ENCODE measurements at places on chromosomes 4 and X.
A peak's percentile ranks its signal among the peaks of the same experiment; 100 is the strongest.

DNA sequence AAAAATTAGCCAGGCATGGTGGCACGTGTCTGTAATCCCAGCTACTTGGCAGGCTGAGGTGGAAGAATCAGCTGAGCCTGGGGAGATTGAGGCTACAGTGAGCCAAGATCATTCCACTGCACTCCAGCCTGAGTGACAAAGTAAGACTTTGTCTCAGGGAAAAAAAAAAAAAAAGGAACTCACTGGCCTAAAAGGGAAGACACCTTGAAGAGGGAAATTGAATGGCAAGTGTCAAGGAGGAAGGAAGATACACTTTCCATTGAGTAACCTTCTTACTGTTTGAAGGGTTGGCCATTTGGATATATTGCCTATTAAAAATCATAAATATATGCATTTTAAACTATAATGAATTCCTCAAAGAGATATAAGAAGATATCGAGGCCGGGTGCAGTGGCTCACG, 147.5 kb upstream of the FAM241A start:
- DNase-seq = no peak

DNA sequence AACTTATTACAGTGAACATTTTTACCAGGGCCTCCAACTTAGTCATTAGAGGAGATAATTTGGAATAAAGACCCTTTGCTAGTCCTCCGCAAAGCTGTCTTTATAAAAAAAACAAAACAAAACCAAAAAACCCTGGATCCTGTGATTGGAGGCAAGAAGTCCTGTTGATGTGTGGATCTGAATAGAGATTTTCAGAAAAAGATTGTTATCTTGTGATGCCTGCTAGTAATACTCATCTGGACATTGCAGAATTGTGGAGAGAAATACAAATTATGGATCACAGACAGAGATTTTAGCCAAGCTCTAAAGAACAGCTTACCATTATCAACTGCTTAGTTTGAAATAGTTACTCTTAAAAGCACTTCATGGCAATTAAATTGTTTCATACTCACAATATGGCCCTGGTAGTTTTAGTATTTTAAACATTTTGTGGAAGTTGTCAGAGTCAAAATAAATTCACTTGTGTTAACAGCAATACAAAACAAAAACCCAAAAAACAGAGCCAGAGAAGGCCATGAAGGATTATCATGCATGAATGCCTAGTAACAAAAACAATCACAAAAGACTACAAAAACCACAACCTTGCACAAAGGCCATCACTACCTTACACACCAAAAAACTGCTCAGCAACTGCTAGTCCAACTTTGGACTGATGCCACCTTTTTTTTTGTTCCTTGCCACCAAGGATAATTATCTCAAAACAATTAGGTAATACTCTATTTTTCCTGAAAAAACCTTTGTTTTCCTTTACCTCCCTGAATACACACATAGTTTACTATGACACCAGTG, 514.5 kb upstream of the SLIT2 start:
- no peak for DNase-seq

DNA sequence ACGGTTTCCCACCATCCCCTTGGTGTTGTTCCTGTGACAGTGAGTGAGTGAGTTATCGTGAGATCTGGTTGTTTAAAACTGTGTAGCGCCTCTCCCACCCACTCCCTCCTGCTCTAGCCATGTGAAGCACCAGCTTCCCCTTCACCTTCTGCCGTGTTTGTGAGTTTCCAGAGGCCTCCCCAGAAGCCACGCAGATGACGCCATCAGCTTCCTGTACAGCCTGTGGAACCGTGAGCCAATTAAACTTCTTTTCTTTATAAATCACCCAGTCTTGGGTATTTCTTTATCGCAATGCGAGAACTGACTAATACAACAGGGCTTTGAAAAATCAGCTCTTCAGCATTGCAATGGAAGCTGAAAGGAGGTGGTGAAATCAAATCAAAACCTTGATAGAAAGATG, 50.0 kb downstream of the FGFBP1 start:
- DNase-seq = no peak

- peak; percentile 59 for DNase-seq
Observed at GRCh38 chr4:182578402-182578801, 335.2 kb downstream of the TENM3 start.

DNA sequence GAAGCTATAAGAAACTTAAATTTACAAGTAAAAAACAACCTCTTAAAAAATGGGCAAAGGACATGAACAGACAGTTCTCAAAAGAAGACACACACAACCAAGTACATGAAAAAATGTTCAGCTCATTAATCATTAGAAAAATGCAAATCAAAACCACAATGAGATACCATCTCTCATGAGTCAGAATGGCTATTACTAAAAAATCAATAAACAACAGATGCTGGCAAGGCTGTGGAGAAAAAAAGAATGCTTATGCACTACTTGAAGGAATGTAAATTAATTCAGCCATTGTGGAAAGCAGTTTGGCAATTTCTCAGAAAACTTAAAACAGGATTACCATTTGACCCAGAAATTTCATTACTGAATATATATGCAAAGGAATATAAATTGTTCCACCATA, 666.3 kb upstream of the GRIA3 start:
- DNase-seq = peak; percentile 82

DNA sequence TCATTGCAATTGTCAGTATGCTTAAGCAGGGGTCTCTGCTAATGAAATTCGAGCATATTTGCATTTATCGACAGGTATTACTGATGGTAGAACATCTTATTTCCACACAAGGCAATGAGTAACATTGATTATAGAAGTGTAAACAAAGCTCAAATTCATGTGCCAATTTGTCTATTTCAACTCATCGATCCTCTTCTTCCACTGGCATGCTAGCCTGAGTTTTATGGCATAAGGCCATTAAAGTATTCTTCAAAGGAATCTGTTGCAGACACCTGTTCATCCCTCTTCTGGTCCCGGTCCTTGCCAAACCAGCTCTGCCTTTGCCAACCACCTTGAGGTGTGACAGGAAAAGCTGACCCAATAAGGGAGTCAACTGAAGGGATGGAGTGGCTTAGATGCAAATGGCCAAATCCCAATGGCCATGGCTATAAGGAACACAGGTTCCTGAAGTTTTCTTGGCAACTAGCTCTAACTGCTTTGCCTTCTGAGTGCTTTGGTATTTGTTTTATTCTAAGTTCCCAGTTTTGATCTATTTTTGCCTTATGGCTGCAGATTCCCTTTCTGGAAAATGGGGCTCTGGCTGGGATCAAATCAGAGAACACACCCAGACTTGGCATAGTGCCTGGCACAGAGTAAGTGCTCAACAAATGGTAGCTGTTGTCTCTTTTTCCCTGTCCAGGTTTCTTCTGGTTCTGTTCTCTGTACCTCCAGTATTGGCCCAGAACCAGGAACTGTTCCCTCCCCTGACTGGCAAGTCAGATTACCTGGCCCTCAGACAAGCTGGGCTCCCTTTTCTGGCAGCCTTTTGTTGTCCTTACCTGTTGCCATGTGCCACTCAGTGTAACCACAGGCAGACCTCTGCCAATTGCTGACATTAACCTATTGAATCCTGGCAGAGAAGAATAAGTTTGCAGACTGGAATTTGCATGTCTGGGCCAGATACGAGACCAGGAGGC, 63.1 kb downstream of the RTL9 start:
- no peak for DNase-seq

DNA sequence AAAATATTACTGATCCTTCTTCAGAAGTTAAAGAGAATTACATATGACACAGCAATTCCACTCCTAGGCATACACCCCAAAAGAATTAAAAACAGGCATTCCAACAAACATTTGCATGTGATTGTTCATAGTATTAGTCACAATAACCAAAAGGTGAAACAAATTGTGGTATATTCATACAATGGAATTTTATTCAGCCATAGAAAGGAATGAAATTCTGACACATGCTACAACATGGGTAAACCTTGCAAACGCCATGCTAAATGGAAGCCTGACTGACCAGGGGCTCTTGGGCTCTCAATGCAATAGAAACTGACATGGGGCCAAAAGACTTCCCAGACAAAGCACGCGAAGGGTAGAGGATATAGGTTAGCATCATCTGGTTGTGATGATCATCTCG, 62.1 kb upstream of the S100G start:
- peak; percentile 33 for DNase-seq

DNA sequence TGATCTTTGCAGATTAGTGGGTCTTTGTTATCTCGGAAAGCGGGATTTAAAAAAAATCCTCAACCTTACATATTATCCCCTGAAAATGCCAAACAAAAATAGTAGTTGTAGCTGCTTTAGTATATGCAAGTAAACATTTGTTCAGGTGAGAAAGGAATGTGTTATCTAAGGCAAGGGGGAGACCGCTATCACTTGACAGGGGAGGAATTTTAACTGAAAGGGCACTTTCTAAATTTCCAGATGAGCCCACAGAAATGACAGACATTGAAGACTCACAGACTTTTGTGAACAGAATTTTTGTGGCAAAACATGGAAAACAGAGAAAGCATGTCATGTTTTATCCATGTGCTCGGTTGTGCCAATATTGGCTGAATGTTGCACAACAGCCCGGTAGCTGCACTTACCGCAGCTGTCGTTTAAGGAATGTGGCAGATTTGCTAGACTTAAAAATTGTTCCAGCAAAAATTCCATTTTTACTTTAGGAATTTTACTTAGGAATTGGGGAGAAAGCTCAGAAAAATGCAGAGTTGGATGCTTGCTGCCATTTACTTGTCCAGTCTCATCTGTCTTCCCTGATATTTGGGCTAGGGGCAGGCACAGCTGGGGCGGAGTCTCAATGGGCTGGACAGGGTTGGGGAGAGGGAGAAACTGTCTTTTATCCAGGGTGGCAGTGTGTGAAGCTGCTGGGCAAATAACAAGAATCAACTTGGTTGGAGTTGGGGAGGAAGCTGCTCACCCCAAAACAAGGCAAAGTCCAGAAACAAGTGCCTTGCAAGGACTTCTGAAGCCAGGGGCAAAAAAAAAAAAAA, 94.6 kb upstream of the RPS6KA3 start:
- peak; percentile 77 for DNase-seq

- DNase-seq = peak; percentile 18
Observed at GRCh38 chrX:19683358-19683757, 168.1 kb upstream of the MAP3K15 start.

- DNase-seq = no peak
Observed at GRCh38 chr4:127843704-127844600, 36.7 kb upstream of the PLK4 start.

- no peak for DNase-seq
Observed at GRCh38 chrX:75061701-75062100, 94.4 kb downstream of the ABCB7 start.

DNA sequence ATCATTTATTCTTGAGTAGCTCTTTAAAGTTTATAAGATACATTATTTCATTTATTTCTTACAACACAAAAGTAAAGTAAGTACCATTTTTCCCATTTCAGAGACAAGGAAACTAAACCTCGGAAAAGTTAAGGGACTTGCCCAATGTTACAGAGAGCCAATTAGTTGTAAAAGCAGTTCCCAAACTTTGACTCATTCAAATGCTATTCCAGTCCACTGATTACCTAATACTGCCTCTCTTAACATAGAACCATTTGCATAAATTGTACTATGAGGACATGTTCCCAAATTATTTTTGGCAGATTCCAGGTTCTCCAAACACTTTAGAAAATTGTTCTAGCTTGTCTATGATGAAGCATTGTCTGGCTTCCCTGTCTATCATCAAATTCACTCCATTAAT, 45.6 kb upstream of the GRIA3 start:
- DNase-seq = peak; percentile 32

DNA sequence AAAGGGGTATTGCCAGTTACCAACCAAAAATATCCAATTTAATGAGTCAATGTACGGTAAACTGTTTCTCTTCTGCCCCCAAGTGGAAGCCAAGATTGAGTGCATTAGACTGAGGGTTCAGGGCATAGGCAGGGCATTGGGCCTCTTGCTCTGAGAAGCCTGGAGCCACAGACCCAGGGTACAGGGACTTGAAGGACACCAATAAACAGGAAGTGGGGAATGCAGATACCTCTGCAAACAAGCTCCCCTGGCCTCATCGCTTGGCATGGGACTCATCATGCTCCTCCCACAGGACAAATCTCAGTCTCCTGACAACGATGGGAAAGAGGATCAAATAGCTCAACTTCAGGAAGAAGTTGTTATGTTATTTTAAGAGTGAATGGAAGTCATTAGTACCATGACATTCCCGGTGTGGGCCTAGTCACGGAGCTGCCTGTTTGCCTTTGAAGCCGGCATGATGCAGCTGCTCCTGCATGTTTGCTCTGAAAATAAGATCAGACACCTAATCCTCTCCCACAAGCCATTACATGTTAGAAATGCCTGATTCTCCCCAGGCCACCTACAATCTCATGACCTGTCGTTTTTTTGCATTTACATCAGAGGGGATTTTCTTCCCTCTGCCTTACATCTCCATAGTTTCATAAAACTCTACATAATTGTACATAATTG, 224.2 kb downstream of the RCHY1 start:
- no peak for DNase-seq

- no peak for DNase-seq
Observed at GRCh38 chrX:108312011-108312410, 126.2 kb downstream of the COL4A6 start.

- DNase-seq = no peak
Observed at GRCh38 chr4:151166636-151167035, 67.2 kb downstream of the RPS3A start.

- DNase-seq = no peak
Observed at GRCh38 chrX:123193101-123193500, 9.0 kb downstream of the GRIA3 start.

DNA sequence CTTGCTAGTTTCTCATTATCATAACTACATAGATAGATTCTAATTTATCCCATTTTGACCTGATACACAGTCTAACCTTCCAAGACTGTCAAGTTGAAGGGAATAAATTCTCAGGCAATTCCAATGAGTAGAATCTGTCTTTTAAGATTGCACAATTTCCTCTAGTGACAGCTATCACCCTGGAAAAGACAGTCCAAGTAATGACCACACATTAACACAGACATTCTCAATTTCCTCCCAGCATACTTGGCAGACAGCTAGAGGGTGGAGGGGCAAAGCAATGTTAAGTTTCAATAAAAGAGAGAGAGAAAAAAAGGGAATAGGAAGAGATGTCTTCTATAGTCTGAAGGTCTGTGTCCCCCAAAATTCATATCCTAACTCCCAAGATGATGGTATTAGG, 234.7 kb downstream of the LDB2 start:
- DNase-seq = peak; percentile 75

DNA sequence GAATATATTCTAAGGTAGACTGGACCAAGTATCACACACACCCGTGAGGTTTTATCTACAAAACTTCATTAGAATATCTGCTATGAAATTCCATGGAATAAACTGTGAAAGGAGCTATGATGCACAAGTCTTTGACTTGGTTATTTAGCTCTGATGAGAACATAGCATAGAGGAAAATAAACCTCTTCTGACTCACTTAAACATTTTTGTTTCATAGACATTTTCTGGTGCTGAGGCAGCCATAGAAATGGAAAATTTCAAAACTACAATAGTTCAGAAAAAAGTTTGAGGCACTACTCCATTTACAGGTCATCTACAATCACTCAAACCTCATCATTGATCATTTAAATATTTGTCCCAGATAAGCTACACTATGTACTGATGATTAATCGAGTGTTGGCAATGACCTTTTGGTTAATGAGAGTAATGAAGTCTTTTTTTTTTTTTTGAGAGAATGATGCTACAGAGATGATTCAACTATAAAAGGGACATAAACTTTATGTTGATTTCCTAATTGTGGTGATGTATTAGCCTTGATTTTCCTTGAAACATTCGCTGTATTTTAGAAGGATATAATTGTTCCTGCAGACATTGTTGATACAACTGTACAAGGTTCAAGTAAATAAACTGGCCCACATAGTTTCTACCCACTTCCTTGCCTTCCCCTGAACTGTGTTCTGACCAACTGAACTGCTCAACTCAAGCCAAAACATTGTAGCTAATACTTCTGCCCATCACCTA, 77.5 kb downstream of the AREG start:
- DNase-seq = no peak

- peak; percentile 28 for DNase-seq
Observed at GRCh38 chrX:110188701-110189558, 129.0 kb downstream of the AMMECR1 start.

GRCh38 chrX:129637217-129638109, 17.3 kb downstream of the APLN start:
- peak; percentile 61 for DNase-seq
